Glutamatergic neuron (in vitro differentiated cells): ENCODE measurements at places on chromosomes 16 and 17.
A peak's percentile ranks its signal among the peaks of the same experiment; 100 is the strongest.

DNA sequence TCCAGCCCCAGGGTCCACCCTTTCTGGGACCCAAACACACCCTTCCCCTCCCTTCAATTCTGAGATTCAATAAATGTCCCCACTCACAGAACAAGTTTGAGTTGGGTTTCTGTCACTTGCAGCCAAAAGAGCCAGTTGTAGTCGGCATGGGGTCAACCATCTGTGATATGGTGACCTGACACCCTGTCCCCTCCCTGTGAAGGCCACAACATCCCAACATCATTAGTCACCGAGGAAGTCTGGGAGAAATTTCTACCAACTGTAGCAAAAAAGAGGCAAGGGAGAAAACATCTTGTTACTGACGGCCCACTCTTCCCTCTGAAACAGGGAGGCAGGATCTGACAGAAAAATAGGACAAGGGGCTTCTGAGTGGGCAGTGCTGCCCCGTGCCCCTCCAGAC, 638 bp upstream of the LYZL6 start:
- DNase-seq = no peak
- H3K27me3 ChIP-seq = peaks cover 3% of the 10 kb centered on the region
- H3K36me3 ChIP-seq = no peaks in the 10 kb centered on the region
- H3K4me1 ChIP-seq = no peaks in the 10 kb centered on the region

- no peak for DNase-seq
- H3K4me1 ChIP-seq = peaks cover 2% of the 10 kb centered on the region
- no peak overlapping the region for H3K27ac ChIP-seq
- peaks cover 9% of the 10 kb centered on the region for H3K27me3 ChIP-seq
Measured at GRCh38 chr17:57959929-57960328, 4.7 kb upstream of the CUEDC1 start.

GRCh38 chr17:38922538-38923297, 2.7 kb upstream of the LASP1NB start:
- no peak for DNase-seq
- no peak overlapping the region for H3K27ac ChIP-seq
- H3K27me3 ChIP-seq = peaks cover 4% of the 10 kb centered on the region
- H3K4me1 ChIP-seq = peaks cover 15% of the 10 kb centered on the region
- H3K36me3 ChIP-seq = no peaks in the 10 kb centered on the region
- no peak overlapping the region for H3K4me3 ChIP-seq

DNA sequence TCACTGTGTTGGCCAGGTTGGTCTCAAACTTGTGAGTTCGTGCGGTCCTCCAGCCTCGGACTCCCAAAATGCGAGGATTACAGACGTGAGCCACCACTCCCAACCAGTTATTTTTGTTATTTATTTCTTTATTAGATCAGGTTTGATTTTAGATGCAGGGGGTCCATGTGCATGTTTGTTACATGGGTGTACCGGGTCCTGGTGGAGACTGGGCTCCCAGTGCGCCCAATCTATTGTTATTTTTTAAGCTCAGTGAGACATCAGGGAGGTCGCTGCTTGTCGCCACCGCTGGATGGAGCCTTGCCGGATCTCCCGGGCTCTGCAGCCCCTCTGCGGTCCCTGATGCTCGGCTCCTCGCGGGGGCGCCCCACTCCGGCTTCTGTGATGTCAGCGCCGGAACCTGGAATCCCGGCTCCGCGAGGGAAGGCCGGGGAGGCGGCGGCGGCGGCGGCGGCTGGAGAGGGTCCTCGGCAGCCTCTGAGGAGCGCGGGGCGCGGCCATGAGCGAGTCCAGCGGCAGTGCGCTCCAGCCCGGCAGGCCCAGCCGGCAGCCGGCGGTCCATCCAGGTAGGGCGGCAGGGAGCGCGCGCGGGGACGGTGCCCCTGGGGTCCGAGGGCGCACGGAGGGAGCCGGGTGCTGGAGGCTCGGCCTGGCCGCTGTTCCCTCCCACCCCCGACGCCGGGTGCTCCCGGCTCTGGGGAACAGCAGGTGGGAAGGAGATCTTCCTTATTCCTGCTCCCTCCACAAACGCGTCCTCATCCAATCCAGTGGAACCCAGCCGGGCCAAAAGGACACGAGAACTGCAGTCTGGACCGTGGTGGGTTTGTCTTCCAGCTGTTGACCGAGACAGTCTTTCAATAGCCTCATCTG, at the start of gene TMC7:
TMC7 (plus strand) TSS at position 370 of the 870 bp plus-strand sequence; CDS start at position 500, 130 bp downstream.
- H3K36me3 ChIP-seq = no peaks in the 10 kb centered on the region
- H3K27ac ChIP-seq = peak within 1 kb of the TSS; percentile 48
- peaks cover 1% of the 10 kb centered on the region for H3K27me3 ChIP-seq
- peaks cover 4% of the 10 kb centered on the region for H3K4me1 ChIP-seq
- H3K4me3 ChIP-seq = peak within 1 kb of the TSS; percentile 83

DNA sequence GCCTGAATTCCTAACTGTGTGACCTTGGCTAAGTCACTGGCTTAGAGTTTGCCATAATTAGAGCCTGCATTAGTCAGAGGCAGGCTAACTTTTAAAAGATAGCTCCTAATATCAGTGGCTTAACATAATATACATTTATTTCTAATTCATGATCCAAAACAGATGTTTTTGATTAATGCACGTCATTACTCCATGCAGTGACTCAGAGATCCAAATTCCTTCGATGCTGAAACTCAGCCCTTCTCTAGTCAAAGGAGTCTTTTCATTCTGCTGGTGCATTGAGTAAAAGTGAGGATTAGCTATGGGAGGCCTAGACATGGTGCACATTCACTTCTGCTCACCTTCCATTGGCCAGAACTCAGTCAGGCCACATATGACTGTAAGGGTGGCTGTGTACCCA, 49.8 kb downstream of the IRX3 start:
- no peaks in the 10 kb centered on the region for H3K27me3 ChIP-seq
- no peaks in the 10 kb centered on the region for H3K4me1 ChIP-seq
- no peak for DNase-seq
- H3K36me3 ChIP-seq = no peaks in the 10 kb centered on the region
- H3K4me3 ChIP-seq = no peak overlapping the region
